NCI-H2081 (cell line): ENCODE measurements at places on chromosomes 5 and 9.

- DNase-seq, result peak; percentile 15
Measured at GRCh38 chr5:178069909-178070308, 43.4 kb upstream of the N4BP3 start.

GRCh38 chr5:19256036-19256435 lies 732.0 kb downstream of the CDH18 start:
- peak; percentile 11 for DNase-seq

DNA sequence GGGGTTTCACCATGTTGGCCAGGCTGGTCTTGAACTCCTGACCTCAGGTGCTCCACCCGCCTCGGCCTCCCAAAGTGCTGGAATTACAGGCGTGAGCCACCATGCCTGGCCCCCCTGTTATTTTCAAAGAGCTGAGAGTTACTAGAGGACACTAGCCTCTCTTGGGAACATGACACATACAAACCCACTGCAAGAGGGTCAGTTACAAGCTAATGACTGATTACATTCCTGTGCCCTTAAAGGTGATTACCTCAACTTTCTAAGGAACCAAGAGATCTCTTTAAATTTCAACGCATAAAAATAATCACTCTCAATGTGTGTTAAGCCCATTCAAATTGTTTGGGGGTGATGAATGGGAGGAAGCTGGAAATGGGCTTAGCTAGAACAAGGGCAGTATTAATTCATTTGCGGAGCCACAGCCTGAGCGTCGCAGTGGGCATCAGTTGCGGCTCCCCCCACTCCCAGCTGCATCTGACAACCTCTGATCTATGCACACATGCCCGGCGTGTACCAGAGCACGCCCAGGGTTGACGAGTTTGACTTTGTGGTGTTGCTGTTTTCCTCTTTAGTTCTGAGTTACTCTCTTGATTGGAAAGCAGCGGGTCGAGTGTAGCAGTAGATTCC lies 146.9 kb downstream of the GOLPH3 start:
- DNase-seq, result no peak

DNA sequence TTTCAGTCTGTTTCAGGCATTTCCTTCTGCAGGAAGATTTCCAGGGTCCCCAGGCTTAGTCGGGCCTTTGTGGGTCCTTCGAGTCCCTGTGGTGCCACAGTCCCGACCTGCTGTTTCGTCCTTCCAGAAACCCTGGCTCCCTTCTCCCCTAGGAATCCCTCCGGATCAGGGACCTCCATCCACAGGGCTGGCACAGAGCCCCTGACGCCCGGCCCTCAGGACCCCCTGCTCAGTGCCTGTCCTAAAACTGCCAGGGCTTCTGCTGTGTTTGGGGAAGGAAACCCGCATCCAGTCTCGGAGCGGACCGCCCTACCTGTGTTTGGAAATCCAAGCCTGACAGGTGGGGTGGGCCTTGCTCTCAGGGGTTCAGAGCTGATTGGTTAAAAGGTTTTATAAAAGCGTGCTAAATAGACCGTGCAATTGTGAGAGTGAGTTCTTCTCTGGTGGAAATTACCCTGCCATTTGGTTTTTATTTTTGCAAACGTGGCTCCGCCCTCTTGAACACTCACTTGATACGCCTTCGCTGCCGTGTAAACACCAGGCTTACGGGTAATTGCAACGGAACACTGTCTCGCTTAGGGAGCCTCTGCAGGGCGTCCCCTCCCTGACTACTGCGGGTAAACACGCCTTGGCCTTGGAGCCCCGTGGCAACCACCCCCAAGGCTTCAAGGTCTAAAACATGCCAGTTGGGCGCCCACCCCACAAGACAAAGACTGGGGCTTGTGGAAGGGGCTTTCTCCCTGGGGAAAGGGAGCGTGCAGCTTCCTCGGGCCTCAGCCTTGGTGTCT lies 121.2 kb downstream of the PHF2 start:
- DNase-seq, result peak; percentile 92

- DNase-seq, result no peak
Measured at GRCh38 chr5:181107699-181108098, 23.3 kb downstream of the OR2V1 start.

GRCh38 chr9:21392270-21392669 lies 7.1 kb upstream of the IFNA2 start:
- no peak for DNase-seq

DNA sequence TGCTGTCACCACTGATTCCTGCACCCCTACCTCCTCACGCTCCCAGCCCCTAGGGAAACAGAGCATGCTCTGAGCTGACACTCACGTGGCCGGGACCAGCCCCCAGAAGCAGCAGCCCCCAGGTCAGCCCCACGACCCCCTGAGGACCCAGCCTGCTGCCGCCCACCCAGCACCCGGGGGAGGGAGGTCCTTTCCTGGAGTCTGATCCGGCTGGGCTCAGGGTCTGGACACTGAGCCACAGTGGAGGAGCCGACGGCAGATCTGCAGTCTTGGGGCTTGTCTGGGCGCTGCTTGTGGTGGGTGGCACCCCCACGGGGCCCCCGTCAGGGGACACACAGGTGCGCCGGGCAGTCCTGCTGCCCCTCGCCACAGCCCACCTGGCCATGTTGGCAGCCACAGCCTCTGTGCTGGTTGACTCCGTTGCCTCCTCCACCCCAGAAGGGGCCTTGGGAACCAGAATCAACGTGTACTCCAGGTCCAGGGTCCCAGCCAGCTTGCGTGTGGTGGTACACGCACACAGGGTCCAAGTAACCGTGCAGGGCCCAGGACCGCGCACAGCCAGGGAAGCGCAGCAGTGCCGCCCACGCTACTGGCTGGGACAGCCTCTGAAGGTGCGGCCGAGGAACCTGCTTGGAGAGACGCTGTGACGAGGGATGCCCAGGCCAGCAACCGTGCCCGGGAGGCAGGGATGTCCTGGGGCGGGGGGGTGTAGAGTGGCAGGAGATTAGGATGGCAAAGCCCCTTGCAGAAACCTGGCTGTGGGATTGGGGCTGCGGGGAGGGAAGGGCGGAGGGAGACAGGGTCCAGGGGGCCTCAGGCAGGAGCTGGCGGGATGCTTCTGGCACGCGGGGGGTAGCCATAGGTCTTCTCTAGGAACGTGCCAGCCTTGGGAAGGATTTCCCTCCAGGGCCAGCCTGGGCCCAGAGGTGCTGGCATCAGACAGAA lies 3.5 kb downstream of the DNLZ start:
- no peak for DNase-seq

DNA sequence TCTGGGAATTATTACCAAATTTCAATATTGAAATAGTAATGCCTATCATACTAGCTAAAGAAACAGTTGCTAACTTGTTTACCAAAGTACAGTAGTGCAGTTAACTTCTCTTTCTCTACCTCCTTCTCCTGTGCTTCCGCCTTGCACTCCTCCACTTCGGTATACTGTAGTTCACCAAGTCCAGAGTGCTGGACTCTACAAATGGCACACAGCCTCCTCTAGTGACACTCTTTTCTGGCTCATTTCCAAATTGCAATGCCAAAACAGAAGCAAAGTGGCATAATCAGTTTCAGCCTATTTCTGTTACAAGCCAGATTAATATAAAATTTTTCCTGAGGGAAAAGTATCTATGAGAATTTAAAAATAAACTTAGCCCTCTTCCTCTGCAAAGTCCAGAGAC lies 86.0 kb upstream of the RASGRF2 start:
- DNase-seq, result no peak

DNA sequence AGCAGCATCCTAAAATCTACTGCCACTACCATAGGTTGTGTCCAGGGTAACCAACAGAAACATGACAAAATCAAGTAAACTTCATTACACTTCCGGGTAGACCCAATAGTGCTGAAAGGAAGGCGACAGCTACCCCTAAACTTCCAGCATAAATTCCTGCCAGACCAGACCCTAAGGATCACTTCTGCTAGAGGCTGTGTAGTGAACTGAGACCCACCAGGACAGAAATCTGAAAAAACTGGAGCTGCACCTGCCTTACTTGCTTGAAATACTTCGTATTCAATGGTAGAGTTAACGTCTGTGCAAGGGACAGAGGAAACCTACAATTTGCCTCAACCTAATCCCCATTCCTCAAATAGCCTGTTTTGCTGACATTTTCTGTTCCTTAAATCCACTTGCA lies 1.0 kb upstream of the SECISBP2 start:
- DNase-seq, result no peak

DNA sequence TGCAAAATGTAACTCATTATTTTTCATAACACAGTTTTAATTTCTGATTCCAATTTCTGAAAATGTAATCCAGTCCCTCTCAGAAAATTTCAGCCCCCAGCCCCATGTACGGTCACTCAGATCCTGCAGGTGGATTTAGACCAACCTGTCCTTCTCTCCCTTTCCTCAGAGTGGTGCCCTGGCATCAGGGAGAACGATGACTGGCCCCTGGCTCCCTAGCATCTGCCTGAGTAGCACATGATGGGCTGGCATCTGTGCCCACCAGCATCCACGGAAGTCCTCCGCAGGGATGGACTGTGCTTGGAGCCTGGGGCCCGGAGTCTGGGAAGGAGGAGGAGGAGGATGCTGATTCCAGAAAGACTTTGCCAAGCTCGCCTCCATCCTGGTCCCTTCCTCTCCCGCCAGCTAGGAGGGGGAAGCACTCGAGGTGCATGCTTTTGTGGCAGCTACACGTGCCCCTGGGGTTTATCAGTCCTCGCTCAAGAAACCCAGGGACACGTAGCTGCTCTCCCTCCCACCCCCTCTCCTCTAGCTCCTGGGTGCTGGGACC lies 54.4 kb upstream of the RUFY1 start:
- DNase-seq, result no peak

GRCh38 chr5:133086366-133086875 lies 34.6 kb downstream of the HSPA4 start:
- DNase-seq, result no peak

GRCh38 chr9:135414293-135414692 lies 65.3 kb upstream of the PPP1R26 start:
- no peak for DNase-seq

GRCh38 chr5:10600626-10601245 lies 36.9 kb downstream of the ANKRD33B start:
- DNase-seq, result peak; percentile 64

DNA sequence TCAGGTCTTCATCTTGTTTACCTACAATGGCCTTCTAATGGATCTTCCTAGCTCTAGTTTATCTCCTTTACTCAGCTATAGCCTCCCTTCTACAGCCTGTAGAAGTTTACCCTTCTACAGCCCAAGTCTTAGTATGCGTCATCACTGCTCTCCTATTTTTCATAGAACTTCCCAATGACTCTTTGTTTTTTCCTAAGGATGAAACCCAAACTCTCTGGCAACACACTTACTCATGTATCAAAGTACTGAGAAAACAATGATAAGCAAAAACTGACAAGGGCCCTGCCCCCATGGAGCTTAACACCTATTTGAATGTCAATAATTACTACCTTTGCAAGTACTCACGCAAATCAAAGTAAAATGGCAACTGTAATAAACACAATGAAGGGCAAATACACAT lies 33.7 kb downstream of the LEAP2 start:
- peak; percentile 24 for DNase-seq

DNA sequence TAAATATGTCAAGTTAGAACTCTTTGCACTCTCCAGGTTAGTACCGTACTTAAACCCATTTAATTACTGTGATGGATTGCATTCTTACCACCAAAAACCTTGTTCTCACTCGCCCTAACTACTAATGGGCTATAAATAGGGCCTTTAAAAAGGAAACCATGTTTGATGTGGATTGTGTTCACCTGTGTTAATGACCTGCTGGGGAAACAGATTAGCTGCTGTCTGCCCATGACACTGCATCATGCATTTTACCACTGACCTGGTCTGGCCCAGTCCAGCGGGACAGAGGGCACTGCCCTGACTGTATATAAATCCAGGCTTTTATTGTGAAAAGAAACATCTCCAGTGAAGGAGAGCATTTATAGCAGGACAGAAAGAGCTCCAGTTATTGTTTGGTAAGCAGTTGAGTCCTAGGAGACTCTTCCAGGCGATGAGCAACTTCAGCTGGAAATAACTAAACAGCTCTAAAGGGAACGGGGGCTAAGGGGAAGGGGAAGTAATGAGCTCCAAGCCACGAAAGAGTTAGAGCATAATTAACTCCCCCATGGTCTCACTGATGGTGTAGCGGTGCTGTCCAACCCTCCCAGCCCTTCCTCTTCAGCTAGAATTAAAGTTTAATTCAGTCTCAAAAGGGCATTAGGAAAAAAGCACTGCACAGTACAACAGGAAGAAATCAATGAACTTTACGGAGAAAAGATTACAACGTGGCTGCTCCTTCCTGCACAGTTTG lies 303.1 kb downstream of the ENC1 start:
- DNase-seq, result peak; percentile 34

- DNase-seq, result no peak
Measured at GRCh38 chr9:126532951-126533925, 80.5 kb upstream of the LMX1B start.

GRCh38 chr9:132770770-132771310 lies 100.6 kb downstream of the GTF3C4 start:
- DNase-seq, result no peak

DNA sequence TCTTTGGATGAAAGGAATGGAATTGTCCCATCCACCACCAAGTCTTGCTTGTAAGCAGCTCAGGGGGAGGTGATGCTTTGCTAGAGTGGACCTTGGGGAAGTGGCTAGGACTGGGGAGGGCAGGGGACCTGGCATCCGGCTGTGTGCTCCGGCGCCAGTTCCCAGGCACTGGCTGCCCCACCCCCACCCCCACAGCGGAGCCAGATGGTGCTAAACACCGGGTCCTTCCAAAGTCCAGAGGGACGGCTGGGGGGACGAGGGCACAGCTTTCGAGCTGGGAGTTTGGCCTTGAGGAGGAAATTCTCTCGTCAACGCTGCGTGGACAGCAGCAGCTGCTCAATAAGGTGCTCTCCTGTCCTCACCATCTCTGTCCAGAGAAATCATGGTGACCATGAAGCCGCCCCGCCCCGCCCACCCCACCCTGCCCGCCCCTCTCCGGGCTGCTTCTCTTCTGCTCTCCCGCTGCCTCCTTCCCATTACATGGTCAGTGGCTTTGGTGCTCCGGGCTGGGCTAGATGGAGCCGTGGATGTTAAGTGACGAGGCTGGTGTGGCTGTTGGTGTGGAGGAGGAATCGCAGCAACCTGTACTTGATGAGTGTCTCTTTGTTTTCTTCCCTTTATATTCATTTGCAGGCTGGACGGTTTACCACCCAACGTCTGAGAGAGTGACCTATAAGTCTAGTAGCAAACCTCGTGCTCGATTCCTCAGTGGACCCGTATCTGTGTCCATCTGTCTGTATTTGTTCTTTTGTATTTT lies 115.7 kb downstream of the WNK2 start:
- DNase-seq, result no peak

GRCh38 chr5:175379867-175380266 lies 64.1 kb downstream of the DRD1 start:
- DNase-seq, result no peak
